ENCODE measurements at places on chromosomes 3 and 15. TPM values are rescaled to one million over a fixed set of nuclear protein-coding genes. Genes with fewer than 3 reads are reported as not detected.

Gene CPN2
- polyA plus RNA-seq: not detected

Gene SLC2A2
- polyA plus RNA-seq: 5.9 TPM

Gene SGO1
- 0.11 TPM for polyA plus RNA-seq

Gene SEC61A1
- 193 TPM for polyA plus RNA-seq

Gene SMCO1
- 0.05 TPM for polyA plus RNA-seq

Gene APBA2
- polyA plus RNA-seq: 3.9 TPM

Gene GNAI2
- polyA plus RNA-seq: 54.1 TPM

Gene SLC22A13
- polyA plus RNA-seq: 0.05 TPM

Gene LYZL4
- polyA plus RNA-seq: not detected

Gene PLA2G4E
- not detected for polyA plus RNA-seq

Gene CEMIP
- polyA plus RNA-seq: 0.11 TPM

Gene SAXO2
- 1.6 TPM for polyA plus RNA-seq

Gene SCG5
- 290 TPM for polyA plus RNA-seq

Gene GABRG3
- polyA plus RNA-seq: 0.35 TPM

Gene RTP1
- not detected for polyA plus RNA-seq

Gene CCR5
- 0.16 TPM for polyA plus RNA-seq

Gene ATP6V1A
- polyA plus RNA-seq: 14.7 TPM

Gene CHRM5
- not detected for polyA plus RNA-seq

Gene SPINK8
- not detected for polyA plus RNA-seq

Gene MYO5C
- polyA plus RNA-seq: 12.7 TPM

Gene PDZRN3
- 8.6 TPM for polyA plus RNA-seq

Gene DNAH1
- 11.4 TPM for polyA plus RNA-seq

Gene P2RY13
- polyA plus RNA-seq: 0.11 TPM

Gene ALS2CL
- polyA plus RNA-seq: 44.8 TPM

Gene ACTRT3
- 0.49 TPM for polyA plus RNA-seq

Gene FYCO1
- 10.3 TPM for polyA plus RNA-seq

Gene CMC1
- 23.9 TPM for polyA plus RNA-seq

Gene SV2B
- 2.7 TPM for polyA plus RNA-seq

Gene RPUSD2
- 9.7 TPM for polyA plus RNA-seq

Gene ALAS1
- 20.2 TPM for polyA plus RNA-seq

Gene NMNAT3
- 5.7 TPM for polyA plus RNA-seq

Gene FGD5
- 2.6 TPM for polyA plus RNA-seq

Gene LRRIQ4
- polyA plus RNA-seq: not detected

Gene LSAMP
- polyA plus RNA-seq: 0.80 TPM

Gene SPTBN5
- polyA plus RNA-seq: 9.5 TPM

Gene LCTL
- not detected for polyA plus RNA-seq

Gene PRR23B
- not detected for polyA plus RNA-seq

Gene KIF15
- polyA plus RNA-seq: 0.16 TPM

Gene SHC4
- 0.19 TPM for polyA plus RNA-seq

Gene STRIT1
- not detected for polyA plus RNA-seq

Gene RTP3
- not detected for polyA plus RNA-seq

Gene RAB5A
- 16.0 TPM for polyA plus RNA-seq

Gene IL17RE
- 8.0 TPM for polyA plus RNA-seq

Gene WDR72
- 5.2 TPM for polyA plus RNA-seq

Gene TBC1D21
- not detected for polyA plus RNA-seq

Gene SLC28A2
- not detected for polyA plus RNA-seq

Gene SLC24A5
- polyA plus RNA-seq: 0.19 TPM

Gene DZIP1L
- 19.3 TPM for polyA plus RNA-seq

Gene ILDR1
- 2.2 TPM for polyA plus RNA-seq

Gene CAMK2N2
- 14.8 TPM for polyA plus RNA-seq

Data from pancreas (tissue), 10 donors.